Pons (tissue), 1 donor: ENCODE measurements at places on chromosomes 7 and 10.

DNA sequence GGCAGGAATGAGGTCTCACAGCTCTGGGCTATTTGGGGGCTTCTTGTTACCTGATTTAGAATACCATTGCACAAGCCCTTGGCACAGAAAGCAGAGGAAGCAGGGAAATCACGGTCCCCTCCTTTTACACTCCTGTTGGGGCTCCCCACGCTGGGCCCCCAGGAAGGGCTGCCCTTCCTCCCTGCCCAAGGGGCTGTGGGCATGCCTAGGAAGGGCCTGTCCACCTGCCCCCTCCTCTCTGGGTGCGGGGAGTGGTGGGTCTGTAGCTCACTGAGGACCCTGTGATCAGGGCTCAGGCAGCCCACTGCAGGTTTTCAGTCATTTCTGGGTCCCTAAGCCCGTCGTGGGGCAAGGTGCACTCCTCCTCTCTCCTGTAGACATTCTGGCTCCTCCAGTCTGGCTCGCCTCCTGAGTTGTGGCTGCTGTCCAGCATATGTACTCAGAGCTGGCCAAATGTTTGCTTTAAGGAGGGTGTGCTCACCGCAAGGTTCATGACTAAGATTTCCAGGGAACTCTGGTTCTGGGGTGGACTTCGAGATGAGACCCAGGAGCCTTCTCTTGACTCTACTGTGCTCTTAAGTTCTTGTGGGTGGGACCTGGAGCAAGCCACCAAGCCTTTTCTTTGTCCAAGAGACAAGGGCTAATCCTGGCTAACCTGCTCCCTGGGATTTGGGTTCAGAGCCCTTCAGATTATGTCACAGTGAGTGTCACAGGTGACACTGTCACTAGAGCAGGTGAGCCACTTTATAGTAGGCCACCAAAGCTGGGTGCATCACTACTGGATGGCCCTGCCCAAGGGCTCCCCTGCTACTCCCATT lies 56.0 kb downstream of the TACR2 start:
- no peak for DNase-seq

- DNase-seq = no peak
These were observed 667.7 kb downstream of the SUGCT start for GRCh38 chr7:40802497-40802896.

- DNase-seq = no peak
These were observed 78.7 kb upstream of the AGBL3 start for GRCh38 chr7:134907639-134908038.

DNA sequence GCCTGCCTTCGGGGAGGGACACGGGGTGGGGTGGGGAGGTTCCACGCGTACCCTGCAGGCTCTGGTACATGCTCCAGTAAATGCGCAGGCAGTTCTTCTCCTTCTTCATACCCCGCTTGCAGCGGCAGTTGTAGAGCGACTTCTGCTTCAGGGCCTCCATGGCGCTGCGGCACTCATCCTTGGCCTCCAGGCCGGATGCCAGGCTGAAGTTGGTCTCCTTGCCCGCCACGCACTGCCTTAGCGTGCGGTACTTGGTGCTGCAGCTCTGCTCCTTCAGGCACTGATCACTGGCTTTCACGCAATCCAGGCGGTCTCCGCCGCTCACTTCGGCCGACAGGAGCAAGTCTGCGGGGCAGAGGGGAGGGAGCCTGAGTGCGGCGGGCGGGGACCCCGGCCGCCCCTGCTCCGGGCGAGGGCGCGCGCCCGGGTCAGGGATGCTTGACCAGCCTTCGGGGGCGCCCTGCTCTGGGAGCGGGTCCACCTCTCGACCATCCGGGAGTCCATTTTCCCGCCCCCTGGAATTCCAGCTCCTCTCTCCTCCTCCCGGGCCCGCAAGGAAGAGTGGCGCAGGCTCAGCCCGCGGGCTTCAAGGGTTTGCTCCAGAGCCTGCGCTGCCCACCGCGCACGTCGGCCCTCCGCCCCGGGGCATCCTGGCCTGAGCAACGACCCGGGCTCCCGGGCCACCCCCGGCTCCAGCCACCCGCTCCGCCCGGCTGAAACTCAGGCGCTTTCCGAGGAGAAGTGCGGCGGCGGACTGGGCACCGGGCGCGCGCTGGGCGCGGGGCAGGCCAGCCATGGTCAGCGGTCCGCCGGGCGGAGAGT lies 2.0 kb downstream of the GFRA1 start:
- DNase-seq = no peak

DNA sequence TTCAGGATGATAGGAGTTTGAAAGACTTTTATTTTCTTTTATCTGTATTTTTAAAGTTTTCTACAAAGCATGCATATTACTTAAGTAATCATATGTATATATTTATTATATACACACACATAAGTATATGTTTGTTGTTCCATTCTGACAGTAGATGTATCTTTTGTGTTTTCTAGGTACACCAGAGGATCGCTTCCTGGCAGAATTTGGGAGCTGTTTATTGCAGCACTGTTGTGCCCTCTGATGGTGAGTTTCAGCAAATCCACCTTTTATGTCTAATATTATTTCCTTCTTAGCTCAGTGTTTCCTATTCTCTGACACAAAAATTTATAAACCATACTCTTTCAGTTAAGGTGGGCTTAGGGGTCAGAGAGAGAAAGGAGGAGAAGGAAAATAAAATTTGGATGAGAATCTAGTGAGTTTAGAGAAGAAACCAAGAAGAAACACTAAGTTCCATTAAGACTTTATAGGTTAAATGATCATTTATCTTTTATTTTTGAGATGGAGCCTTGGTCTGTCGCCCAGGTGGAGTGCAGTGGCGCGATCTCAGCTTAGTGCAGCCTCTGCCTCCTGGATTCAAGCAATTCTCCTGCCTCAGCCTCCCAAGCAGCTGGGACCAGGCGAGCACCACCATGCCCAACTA lies 59.2 kb upstream of the OIT3 start:
- DNase-seq = peak; percentile 84

DNA sequence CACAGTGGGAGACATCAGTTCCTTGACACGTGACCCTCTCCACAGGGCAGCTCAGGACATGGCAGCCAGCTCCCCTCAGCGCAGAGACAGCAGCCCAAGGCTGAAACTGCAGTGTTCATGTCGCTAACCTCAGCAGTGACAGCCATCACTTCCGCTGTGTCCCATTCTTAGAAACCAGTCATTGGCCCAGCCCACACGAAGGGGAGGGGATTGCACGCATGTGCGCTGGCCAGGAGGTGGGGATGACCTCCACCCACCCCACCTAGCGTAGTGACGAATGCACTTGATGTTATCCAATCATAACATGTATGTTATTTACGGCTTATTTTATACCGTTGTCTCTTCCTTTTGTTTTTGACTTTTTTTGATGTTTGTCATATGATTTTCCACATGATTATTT lies 36.9 kb upstream of the EGFR start:
- DNase-seq = no peak

GRCh38 chr7:112120696-112121217 lies 85.4 kb downstream of the DOCK4 start:
- DNase-seq = no peak
